Stimulated activated CD8-positive, alpha-beta memory T cell treated with anti-CD3 and anti-CD28 coated beads, Interleukin-7, amount 100 ng/mL, for 48 hours (primary cell): ENCODE measurements at places on chromosomes 16 and 17.
A peak's percentile ranks its signal among the peaks of the same experiment; 100 is the strongest.

- no peak for DNase-seq
Observed at GRCh38 chr16:56600398-56600999, 7.9 kb upstream of the MT2A start.

DNA sequence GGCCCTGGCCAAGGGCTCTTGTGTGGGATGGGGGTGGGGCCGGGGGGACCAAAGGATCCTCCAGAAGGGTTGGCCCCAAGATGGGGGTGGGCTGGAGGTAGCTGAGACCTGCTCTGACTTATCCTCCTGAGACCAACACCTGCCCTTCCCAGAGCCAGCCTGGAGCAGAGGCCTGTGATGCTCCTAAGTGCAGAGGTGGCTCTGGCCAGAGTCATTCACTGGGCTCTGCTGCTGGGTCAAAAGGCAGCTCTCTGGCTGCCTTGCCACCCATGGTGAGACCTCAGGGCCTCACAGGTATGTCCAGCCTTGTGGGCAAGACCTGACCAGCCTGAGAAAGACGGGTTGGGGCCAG lies 393 bp downstream of the SERPINF2 start:
- no peak for DNase-seq

GRCh38 chr17:40485851-40486521 lies 15.4 kb downstream of the TNS4 start:
- DNase-seq, result no peak

DNA sequence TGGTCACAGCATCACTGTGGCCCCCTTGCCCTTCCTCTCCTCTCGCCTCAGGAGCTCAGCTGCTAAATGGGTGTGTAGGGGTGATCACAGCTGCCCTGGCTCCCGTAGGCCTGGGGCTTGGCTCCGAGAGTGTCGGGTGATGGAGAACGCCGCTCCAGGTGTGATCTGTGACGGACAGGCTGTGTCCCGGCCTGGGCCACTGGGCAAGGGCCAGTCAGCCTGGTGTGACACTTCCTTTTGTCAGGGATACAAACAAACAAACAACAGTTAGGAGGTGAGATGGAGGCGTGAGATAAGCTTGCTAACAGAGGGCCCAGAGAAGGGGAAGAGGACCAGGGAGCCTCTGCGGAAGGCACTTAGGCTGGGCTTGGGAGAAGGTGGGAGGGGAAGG lies 2.0 kb downstream of the ADGRG1 start:
- no peak for DNase-seq

- peak; percentile 70 for DNase-seq
Observed at GRCh38 chr16:3095869-3096268, 3.2 kb downstream of the ZSCAN10 start.

- no peak for DNase-seq
Observed at GRCh38 chr17:80999536-81000333, 8.1 kb downstream of the CHMP6 start.

- DNase-seq, result no peak
Observed at GRCh38 chr16:3520413-3520812, 19.6 kb downstream of the CLUAP1 start.

DNA sequence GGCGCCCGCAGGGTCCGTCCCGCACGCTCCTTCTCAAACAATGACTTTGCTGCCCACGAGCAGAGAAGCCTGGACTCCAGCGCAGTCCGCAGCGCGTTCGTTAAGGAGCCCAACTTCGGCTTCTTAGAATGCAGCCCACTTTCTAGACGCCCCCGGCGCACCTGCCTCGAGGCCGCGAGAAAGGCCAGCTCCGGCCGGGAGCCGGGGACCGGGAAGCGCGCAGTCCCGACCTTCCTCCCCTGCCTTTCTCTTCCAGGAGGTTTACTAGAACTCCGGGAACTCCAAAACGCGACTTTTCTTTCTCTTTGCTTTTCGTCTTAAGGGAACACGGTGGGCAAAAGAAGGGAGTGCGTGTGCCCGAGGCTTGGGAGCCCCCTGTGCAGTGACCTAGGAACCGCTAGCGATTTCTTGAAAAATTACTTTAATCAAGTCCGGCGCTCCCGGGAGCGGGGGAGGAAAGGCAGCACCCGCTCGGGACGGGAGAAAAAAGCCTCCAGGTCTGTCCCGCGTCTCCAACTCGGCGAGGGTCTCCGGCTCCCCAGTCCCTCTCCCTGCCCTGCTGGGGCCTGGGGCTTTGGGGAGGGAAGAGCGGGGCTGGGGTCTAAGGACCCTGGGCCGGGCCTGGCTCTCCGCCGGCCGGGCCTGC lies 2.6 kb downstream of the HNF1B start:
- DNase-seq, result no peak

DNA sequence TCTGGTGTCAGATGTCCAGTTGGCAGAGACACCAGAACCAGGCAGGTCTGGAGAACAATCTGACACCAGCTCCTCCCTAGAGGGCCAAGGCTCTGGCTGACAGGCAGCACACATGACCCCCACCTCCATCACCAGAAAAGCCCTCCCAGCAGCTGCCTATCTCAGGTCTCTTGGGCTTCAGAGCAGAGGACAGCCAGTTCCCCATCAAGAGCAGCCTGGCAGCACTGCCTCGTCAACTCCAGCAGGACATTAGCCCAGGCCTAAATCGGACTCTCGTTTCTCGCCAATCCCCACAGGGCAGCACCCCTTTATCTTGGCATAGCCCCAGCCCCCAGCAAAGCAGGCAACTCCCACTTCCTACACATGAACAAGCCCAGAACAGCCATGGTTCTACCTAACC lies 4.4 kb downstream of the JUP start:
- no peak for DNase-seq

DNA sequence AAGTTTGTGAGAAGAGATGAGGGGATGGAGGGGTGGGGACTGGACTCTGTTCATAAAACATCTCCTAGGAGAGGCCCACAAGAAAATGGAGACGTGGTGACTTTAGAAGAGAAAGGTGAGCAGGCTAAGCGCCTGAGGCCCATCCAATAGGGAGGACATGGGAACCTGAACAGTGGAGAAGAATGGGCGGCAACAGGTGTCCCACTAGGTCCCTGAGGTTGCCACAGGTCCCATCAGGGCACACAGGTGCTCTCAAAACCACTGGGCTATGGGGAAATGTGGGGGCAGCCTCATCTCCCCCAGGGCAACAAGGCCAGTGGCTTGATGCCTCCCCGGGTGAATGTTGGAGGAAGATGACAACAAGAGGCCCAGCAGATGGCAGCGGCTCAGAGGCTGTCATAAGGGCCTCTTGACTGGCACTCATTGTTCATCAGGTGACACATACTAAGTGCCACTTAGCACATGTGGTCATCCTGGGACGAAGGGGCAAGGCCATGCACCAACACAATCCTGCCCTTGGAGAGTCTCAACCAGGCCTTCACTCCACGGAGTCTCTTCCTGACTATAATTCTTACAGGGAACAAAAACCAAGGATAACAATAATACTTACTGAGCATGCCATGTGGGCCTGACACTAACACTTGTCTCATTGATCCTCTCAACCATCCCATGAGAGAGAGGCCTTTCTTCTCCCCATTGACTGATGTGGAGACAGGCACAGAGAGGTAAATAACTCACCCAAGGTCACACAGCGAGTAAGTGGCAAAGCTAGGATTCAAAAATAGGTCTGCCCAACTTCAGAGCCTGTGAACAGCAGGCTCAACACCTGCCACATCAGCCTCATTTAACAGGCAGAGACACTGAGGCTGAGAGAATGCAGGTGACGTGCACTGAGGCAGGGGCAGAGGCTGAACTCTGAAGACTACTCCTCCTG lies 38.0 kb downstream of the CUEDC1 start:
- no peak for DNase-seq

GRCh38 chr17:57480438-57481196 lies 224.3 kb downstream of the MSI2 start:
- no peak for DNase-seq

DNA sequence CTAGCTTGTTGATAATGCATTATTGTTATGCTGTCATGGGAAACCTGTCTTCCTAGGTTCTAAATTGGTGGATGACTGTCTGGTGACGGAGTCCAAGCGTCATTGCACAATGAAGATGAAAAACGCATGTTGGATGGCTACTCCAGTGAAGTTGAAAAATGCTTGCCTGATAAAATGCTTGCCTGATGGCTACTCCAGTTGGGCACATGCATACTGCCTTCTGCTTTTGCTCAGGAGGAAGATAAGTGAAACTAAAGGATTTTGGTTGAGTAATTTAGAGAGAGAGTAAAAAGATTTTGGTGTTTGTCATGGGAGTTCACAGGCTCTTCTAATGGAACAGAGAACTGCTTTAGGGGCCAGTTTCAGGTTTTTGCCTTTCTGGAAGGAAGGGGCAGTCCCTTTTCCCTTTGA lies 118.6 kb downstream of the PRKCA start:
- DNase-seq, result no peak

GRCh38 chr17:21001111-21001812 lies 41.5 kb downstream of the USP22 start:
- no peak for DNase-seq

DNA sequence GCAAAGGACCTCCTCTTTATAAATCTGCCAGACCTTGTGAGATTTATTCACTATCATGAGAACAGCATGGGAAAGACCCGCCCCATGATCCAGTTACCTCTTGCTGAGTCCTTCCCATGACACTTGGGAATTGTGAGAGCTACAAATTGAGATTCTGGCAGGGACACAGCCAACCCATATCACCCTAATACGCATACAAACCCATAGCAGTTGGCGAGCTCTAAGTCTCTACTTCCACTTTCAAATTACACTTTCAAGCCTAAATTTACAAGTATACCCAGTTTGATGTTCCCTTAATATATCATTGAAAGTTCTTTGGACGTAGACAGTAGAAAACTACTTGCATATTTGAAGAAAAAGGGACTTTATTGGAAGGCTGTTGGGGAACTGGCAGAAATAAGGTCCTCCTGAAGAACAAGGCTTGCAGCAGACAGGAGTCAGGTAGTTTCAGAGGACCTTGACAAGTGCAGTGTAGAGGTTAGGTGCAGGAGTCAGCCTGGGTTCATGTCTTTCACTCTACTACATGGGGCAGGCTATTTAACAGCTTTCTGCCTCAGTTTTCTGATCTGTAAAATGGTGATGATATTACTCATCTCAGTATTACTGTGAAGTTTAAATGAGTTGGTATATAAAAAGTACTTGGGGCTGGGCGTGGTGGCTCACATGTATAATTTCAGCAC lies 107.9 kb upstream of the EEF2KMT start:
- DNase-seq, result no peak

DNA sequence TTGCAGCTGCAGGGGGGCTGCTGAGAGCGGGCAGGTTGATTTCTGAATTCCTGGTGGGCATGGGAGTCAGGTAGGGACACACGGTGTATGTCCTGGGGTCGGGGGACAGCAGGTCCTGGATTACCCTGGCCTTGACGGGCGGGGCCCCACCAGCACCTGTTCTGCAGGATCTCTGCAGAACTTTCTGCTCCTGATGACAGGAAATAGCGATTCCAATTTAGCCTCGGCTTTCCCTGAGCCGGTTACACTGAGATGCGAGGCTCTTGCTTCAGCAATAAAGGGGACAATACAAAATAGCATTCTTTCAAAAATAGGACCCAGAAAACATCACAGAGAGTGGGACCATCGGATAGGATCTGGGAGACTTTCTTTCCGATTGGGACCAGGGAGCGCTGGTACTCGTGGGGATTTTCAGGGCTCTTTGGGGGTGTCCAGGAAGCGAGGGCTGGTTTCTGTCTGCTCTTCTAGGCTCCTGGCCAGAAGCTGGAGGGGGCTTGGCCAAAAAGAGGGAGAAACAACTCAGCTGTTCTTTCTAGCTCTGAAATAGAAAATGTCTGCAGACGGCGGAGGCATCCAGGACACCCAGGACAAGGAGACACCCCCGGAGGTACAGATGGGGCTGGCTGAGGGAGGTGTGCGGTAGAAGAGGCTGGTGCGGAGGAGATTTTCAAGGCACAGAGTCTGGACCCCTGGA lies 642 bp downstream of the ZNF205 start:
- no peak for DNase-seq

DNA sequence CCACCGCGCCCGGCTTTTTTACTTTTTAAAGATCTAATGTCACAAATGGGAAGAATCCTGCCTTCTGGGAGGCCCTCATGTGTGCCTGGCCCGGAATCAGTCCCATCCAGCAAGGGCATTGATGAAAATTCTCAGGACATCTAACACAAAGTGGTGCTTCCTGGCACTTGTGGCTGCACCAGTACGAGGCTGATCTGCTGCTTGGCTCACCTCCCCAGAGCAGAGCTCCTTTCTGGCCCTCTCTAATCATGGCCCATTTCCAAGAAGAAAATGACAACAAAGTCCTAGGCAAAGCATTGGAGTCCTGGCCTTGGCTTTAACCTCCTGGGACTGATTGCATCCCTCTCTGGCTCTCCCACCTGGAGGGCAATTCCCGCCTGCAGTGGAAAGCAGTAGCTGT lies 50.7 kb upstream of the SIAH1 start:
- DNase-seq, result no peak

- DNase-seq, result no peak
Observed at GRCh38 chr17:45129940-45130680, 2.2 kb downstream of the PLCD3 start.

DNA sequence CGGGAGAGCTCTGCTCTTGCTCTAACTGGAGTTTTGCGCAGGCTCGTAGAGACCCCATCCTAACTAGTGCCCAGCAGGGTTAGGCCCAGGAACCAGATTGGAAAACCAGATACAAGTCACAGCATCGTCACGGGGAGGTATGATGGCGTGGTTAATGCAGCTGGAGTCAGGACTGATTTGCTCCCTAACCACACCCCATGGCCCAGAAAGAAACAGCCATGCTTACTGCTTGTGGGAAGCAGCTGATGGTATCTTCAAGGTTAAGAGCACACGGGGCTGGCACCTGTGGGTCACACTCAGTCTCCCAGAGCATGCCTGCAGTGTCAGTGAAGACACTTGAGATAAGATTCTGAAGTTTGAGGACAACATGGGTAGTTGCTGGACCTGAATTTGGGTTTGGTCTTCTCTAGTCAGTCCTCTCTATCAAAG lies 60.2 kb downstream of the WIPI1 start:
- DNase-seq, result no peak

GRCh38 chr16:23398987-23399805 lies 53.8 kb downstream of the COG7 start:
- DNase-seq, result no peak

DNA sequence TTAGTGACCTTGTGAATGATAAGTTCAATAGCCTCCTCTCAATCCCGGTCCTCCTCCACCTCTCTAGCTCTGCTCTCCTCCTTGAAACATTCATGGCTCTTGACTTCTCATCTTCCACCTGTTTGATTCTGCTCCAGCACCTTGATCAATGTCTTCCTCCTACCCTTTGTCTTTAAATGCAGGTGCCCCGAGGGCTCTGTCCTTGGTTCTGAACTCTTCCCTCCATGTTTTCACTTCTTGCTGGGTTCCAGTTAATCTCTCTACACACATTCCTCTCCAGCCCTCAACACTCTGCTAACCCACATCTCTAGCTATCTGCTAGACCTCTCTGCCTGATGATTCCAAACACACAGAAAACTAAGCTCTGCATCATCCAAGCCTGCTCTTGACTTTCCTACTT lies 13.4 kb downstream of the CD300E start:
- DNase-seq, result no peak

DNA sequence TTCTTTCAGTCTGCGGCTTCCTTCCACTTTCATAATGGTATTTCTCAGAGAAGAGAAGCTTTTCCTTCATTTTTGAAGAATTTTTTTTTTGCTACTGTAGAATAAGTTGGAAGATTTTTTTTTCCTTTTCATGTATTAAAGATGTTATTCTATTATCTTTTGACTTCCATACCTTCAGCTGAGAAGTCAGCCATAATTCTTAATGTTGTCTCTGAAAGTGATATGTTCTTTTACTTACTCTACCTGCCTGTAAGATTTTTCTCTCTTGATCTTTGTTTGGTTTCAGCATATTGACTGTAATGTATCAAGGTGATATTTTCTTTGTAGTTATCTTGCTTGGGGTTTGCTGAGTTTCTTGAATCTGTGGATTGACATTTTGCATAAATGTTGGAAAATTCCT lies 143.5 kb upstream of the TOX3 start:
- no peak for DNase-seq
